ENCODE measurements at places on chromosomes 7 and 10. TPM values are rescaled to one million over a fixed set of nuclear protein-coding genes. Genes with fewer than 3 reads are reported as not detected.

ARL4A gene
- total RNA-seq: 49.2 TPM

LRRC18 gene
- not detected for total RNA-seq

LRRTM3 gene
- total RNA-seq: 0.21 TPM

CTNNA3 gene
- total RNA-seq: 0.50 TPM

- no peak for DNase-seq
Observed at GRCh38 chr10:113496111-113497109, 56.4 kb upstream of the HABP2 start.

DNA sequence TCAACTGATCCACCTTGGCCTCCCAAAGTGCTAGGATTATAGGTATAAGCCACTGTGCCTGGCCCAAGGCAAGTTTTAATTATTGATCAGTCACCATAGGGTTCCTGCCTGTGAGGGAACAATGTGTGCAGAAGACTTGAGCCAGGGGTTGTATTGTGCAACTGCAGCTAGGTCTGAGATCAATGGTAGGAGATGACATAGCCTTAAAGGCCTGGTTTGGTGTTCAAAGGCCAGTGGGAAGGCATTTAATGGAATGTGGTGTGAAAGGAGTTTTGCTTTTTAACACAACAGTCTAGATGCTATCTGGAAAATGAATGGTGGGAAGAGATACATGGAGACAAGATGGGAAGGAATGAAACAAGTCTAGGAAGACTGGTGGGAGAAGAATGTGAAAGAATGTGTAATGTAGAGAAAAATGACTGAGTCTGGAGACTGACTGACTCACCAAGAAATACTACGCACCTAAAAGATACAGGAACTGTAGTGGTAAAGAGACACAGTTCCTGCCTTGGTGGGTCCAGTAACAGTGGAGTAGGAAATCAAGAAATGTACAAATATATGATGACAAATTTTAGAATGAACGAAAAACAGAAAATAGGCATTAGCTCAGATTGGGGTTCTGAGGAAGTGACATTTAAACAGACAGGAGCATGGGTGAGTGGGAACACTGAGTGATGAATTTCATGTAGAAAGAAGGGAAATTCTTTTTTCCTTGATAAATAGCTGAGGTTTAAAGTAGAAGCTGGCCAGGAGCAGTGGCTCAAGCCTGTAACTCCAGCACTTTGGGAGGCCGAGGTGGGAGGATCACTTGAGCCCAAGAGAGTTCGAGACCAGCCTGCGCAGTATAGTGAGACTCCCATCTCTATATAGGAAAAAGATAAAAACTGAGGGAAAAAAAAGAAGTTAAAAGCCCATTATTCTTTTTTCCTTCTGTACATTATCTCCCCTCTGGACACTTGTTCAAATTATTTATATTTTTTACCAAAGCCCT lies 9.4 kb downstream of the HNRNPF start:
- no peak for DNase-seq

DNA sequence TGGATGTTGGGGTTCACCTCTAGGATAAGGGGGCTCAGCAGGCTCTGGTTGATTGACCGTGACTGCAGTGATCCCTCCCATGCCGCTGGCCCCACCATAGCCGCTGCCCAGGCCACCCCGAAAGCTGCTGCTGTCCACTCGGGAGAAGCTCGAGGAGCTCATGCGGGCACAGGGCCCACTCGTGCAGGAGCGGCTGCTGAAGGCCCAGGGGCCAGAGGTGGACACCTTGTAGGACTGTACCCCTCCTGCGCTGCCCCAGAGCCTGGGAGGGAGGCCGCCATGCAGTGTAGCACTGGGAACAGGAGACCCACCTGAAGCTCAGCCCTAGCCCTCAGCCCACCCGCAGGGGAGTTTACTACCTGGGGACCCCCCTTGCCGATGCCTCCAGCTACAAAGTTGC lies 70.0 kb downstream of the CHRM2 start:
- DNase-seq: no peak

- DNase-seq: peak; percentile 48
Observed at GRCh38 chr7:27173511-27173955, 587 bp downstream of the HOXA10 start.

GRCh38 chr10:95847007-95847406 lies 60.8 kb upstream of the CC2D2B start:
- no peak for DNase-seq

DNA sequence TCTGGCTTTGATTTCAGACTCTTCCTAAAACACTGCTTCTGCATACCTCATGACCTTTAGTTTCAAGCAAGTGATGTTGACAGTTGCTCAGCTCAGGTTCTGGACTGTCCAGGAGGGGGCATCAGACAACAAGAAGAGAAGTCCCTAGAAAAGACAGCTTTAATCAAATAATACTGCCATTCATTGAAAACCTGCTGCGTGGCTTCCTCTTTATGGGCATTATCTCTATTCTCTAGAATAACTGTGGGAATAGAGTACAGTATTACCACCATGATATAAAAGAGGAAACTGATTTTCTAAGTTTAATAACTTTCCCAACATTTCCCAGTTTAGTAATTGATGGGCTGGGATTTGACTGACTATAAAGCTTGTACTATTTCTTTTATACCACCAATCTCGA lies 170.4 kb downstream of the SNX13 start:
- DNase-seq: peak; percentile 87

DNA sequence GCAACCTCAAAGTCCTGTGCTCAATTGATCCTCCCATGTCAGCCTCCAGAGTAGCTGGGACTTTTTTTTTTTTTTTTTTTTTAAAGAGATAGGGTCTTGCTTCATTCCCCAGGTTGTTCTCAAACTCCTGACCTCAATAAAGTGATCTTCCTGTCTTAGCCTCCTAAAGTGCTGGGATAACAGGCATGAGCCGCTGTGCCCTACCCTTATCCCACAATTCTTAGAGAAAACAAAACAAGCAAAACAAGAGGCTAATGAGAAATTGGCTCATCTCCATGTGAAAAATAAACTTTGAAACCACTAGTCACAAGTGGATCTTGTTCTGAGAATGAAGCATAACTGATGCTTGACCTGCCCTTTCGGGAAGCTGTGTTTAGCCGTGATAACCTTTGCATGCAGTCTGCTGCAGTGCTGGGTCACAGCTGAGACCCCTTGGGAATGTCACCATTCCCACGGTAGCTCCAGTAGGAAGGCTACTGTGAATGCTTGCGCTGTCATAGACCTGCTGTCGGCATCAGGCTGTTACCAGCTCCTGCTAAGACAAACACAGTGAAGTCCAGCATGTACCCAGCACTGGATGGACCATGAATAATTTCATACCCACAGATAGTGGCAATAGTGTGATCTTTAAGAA lies 290.7 kb upstream of the KIAA1217 start:
- DNase-seq: no peak

GRCh38 chr10:6033954-6034353 lies 28.2 kb downstream of the IL2RA start:
- DNase-seq: no peak

DNA sequence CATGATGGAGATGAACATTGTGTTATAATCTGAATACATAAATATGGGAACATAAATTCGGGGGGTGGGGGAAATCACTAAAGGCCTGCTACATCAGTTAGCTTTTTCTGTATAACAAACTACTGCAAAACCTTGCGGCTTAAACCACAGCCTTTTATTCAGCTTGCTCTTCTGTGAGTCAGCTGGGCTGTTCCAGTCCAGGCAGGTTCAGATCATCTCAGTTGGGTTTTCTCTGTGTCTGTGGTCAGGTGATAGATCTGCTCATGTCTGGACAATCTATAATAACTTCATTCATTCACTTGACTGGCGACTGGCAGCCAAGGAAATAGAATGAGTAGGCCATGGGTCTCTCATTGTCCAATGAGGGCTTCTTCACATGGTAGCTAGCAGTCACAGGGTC lies 23.5 kb downstream of the HTR7 start:
- no peak for DNase-seq

GRCh38 chr7:128928159-128928813 lies 9.4 kb upstream of the IRF5 start:
- DNase-seq: no peak
